ENCODE measurements at places on chromosomes 3 and 15.

- no peak for DNase-seq
These were observed 44.3 kb downstream of the PTPRG start for GRCh38 chr3:61605589-61606175.

GRCh38 chr3:12395349-12396012 is 88.8 kb upstream of the TSEN2 start:
- no peak for DNase-seq

DNA sequence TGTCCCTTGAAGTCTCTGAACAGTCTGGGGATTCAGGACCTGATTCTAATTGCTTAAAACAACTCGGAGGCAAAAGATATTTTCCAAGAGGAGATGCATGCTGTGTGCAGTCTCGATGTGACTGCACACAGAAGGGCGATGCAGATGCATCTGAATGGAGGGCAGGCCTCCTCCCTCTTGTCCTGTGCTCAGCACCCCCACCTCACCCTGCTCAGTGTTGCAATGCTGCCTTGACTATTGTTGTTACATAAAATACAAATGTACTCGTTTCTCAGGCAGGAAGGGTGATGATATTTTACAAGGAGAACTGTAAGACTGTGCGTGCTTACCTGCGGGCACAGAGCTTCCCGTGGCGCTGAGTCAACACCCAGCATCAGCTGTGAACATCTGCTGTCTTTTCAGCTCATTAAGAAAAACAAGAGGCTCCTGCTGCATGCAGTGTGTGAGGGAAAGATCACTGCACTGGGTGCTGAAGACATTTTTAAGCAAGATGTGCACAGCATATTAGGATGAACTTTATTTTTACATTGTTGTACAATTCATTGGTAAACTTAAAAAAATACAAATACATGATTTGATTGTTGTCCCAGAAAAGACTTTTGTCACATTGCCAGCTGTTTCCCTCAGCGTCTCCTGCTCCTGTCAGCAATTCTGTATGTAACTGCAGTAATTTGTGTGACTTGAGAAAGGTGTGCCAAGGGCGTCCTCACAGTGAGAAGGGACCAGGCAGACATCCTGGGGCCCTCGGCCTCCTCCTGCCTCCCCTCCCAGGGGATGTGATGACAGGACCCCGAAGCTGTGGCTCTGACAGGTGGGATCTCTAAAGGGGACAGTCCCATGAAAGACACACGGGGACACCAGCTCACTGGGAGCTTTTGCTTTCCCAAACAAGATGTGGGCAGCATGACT is 56.3 kb upstream of the RPL32 start:
- no peak for DNase-seq

DNA sequence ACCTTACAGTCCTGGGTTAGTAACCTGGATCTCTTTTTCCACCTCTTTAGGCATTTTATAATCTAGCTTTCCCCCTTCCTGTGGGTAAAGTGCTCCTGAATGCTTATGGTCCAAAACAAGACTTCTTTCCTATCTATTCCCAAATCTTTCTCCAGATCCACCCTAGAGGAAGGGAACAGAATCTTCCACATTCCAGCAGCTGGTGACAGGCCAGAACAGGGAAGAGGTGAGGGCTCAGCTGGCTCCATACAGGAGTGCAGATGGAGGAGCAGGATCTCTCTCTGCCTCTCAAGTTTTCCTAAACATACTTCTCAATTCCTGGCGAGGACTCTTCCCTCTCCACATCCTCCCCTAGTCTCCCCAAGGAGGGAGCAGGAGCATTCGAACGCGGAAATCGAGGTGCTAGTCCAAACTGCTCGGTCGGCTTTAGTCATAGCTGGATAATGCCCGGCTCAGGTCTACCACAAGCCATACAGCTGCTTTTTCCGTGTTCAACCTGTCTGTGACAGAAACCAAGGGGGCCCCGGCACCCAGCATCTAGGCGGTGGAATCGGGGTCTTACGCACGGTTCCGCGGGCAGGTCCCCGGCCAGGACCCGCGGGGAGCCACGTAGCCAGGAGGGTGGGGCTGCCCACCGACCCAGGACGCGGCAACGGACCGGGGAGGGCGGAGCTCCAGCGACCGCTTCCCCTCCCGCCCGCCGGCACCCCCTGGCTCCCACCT is 4.0 kb downstream of the RASSF1 start:
- DNase-seq: no peak

- no peak for DNase-seq
These were observed 974.4 kb upstream of the ALCAM start for GRCh38 chr3:104392327-104392726.

GRCh38 chr15:79957741-79958140 is 13.3 kb downstream of the BCL2A1 start:
- no peak for DNase-seq

- no peak for DNase-seq
These were observed 8.2 kb downstream of the XYLB start for GRCh38 chr3:38354588-38355330.

DNA sequence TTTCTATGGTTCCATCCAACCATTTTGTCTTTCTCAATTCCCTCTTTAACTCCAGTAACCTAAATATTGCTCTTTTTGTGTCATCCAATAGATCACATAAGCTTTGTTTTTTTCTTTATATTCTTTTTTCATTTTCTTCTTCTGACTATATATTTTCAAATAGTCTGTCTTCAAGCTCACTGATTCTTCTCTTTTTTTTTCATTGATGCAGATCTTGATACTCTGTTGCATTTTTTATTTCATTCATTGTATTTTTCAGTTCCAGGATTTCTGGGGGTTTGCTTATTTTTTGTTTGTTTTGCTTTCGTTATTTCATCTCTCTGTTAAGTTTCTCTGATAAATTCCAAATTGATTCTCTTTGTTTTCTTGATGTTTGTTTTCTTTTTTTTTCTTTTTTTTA is 36.2 kb downstream of the CLDN1 start:
- DNase-seq: no peak

DNA sequence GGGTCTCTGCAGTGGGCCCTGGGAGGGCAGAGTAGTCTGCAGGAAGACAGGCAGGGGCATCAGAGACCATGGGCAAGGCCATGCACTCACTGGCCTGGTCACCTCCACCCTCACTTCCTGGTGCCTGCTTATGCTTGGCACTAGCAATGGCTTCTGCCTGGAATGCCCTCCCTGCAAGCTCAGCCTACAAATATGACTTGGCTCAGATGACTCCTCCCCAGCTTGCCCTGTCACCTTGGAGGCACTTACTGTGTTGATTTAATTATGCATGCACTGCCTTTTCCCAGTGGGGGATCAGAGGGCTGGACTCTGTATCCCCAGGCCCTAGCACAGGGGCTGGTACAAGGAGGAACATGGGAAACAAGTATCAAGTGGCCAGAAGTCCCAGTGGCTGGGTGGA is 7.8 kb downstream of the C3orf18 start:
- DNase-seq: no peak

GRCh38 chr15:85767785-85768529 is 26.8 kb downstream of the KLHL25 start:
- no peak for DNase-seq

- DNase-seq: no peak
These were observed 336.5 kb upstream of the ALCAM start for GRCh38 chr3:105030211-105030610.

DNA sequence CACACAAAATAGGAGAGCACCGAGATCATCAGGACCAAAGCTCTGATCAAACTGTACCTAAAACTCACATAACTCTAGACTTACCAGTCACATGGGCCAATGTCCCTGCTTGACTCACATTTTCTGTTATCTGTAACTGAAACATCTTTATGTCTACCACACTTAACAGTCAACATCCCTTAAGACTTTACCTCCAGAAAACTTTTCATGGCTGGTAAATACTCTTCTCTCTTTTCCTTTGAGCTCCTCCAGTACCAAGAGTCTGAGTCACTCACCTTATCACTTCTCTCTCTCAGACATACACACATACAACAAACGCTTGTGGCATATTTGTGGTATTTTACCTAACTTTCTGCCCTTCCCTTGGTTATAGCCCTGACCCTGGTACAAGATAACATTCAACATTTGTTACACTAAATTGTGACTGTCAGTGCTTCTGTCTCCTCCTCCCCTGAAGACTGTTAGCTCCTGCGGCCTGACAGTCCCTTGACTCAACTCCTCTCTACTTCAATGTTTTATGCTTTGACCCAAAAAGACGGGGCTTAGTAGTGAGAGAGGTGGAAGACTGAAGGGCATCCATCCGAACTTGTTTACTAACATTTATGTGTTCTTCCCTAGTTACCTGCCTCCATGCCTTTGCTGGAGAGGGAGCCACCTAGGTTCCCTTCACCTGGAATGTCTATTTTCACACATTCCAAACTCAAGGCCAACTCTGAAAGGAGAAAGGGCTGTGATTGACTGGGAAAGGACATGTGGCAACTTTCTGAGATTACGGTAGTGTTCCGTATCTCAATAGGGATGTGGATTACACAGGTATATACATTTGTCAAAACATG is 3.7 kb upstream of the EFHB start:
- no peak for DNase-seq

- DNase-seq: no peak
These were observed 13.0 kb upstream of the MAPK6 start for GRCh38 chr15:52005748-52006701.

DNA sequence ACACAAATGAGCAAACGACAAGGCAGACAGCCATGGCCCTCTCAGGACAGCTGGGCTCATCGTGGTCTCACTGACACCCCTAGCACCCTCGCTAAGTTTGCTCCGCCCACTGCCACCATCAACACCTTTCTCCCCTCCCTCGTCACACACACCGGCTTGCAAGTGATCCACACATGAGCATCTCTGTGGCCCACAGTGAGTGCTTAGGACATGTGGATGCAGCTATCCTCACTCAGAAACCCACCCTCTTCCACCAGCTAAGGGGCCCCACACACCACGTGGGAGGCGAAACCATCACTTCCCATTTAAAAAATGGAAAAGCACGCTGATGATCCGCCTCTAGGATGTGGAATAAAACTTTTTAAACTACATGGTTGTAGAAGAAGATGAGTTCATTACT is 105.6 kb downstream of the OCA2 start:
- DNase-seq: no peak

GRCh38 chr3:65126527-65127410 is 439.0 kb upstream of the ADAMTS9 start:
- no peak for DNase-seq

DNA sequence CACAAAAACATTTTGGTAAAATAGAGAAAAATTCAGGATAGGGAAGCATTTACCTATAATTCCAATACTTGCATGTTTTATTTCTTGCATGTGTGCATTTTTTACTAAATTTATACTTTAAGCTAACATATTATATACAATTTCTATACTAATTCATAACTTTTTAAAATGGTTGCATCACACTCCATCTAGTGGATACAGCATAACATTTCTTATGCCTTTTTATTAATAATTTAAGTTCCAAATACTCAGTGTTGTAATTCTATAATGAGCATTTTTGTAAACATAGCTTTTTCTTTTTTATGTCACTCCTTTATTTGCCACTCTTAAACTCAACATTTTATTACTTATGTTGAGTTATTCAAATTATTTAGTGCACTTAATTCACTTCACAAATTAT is 477.7 kb downstream of the ZBBX start:
- DNase-seq: no peak

DNA sequence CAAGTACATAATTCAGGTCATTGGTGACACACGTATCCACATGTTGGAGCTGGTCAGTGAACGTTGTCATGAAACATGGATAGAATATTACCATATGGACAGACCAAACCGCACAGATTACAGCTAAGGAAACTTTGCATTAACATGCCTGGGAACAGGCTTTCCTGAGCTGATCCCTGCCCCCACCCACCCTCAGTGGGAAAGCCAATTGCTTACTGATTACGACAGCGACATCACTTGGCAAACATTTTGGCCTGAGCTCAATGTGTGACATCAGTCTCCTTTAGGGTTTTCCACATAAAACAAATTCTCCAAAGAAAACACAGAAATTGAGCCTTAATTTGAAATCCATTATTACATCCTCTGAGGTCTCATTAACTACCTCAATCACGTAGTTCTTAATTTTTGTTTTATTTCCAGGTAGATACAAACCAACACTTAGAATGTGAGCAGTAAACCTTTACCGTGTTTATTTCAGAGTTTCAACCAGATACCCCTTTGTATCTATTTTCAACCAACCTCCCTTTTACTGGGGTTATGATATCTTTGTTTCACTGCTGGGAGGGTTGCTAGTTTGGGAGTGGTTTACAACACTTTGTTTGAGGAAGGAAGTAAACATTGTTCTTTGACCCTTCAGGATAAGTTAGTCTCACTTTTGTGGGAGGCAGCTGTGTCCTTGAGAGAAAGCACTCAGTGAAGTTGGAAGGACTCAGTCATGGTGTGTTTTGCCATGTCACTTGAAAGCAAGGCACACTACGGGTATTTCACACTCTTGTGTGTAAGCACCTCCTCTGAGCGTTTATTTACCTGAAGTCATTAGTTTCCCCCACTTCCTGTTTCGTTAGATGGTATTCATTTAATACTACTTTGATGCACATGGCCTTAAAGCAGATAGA is 103.1 kb downstream of the CMSS1 start:
- no peak for DNase-seq

DNA sequence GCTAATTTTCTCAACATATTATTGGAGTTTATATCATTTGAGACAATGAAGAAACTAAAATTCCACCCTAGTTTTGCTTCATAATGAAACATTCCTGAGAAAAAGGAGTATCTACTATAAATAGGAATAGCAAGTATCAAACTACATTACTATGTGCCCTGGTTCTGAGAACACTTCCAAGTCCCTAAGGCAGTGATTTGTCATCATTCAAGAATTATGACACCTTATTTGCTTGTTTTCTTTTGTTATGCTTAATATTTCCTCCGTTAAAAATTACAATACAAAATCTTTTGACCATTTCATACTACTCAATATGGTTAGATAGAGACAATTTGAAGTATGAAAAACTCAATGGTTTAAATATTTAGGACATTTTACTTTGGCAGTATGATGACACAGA is 707.8 kb upstream of the GOLIM4 start:
- no peak for DNase-seq

DNA sequence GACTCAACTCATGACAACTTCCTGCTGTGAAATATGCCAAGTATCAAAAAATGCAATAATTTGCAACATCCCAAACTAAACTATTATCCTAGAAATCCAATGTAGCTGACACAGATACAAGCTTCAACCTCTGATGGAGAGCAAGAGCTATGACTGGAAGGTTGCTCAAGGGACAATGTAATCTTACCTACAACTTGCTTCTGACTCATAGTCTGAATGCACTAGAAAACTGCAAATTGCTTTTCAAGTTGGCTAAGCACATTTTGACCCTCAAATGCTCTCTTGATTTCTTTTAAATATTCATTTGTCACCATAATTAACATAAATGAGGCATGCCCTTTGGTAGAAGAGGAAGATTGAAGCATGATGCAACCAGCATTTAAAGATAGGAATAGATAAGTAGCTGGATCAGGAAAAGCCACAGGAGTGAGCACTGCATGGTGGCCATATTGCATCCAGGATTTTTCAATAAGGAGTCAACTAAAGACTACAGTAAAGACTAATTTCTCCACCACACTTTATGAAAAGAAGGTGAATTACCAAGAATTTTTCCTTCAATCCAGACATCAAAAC is 630.8 kb upstream of the GBE1 start:
- no peak for DNase-seq
